NCI-H82 (cell line): ENCODE measurements at places on chromosomes 7 and 10.

DNA sequence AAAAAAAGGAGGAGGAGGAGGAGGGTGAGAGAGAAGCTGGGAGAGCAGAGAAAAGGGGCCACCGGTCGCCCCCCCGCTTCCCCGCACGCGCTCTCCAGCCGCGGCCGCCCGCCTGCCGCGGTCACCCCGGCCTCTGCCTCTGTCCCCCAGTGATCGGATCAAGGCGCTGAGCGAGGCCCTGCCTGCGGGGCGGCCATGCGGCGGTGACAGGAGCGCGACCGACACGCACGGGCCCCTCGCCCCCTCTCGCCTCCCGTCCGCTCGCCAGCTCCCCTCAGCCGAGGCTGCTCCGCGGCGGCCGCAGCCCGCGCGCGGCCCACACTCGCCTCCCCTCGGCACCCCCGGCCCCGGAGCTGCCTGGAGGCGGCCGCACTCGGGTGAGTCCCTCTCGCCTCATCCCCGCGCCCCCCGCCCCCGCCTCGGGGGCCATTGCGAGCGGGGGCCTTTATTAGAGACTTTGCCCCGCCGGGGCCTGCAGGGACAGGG lies at the start of gene GTF2I:
TSS of gene GTF2I (plus strand) at position 27 of the 486 bp plus-strand sequence. CDS start 31,411 bp downstream, outside the sequence.
- DNase-seq = no peak

DNA sequence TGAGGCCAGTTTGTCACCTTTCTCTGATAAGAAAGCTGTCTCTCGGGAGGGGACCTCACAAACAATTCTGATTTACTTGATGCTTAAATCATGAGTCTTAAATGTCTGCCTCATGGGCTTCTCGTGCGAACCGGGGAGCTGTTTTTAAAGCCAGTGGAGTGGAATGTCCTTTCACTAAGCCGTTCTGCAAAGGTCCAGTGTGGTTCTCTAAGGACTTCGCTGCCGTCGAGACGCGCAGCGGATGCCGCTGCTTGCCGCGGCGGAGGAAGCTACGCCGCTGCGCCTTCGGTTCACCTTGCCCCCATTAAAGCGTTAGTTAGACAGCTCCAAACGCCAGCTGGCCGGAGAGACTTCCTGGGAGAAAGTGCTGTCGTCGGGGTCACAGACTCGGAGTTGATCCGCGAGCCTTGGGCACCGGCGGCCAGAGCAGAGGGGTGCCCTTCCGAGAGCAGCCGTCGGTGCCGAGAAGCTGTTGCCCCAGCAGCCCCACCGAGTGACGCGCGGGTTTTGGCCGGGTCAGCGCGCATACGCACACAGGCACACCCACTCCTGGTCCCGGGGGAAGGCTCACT lies 1.3 kb upstream of the HMX3 start:
- peak; percentile 40 for DNase-seq

GRCh38 chr10:33252324-33252723 lies 82.1 kb downstream of the NRP1 start:
- DNase-seq = no peak

DNA sequence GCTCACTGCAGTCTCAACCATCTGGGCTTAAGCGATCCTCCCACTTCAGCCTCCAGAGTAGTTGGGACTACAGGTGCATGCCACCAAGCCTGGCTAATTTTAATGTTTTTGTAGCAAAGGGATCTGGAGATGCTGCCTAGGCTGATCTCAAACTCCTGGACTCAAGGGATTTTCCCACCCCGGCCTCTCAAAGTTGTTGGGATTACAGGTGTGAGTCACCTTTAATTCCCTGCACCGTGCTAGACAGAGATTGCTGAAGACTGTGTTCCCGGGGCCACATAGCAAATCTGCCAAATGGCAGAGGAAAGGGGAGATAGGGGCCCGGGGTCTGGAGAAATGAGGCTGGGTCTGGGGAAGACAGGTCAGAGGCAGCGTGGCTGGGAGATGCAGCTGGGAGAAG lies 20.6 kb upstream of the PSMG3 start:
- peak; percentile 80 for DNase-seq

- no peak for DNase-seq
Measured at GRCh38 chr7:108014747-108015682, 12.1 kb upstream of the LAMB1 start.

DNA sequence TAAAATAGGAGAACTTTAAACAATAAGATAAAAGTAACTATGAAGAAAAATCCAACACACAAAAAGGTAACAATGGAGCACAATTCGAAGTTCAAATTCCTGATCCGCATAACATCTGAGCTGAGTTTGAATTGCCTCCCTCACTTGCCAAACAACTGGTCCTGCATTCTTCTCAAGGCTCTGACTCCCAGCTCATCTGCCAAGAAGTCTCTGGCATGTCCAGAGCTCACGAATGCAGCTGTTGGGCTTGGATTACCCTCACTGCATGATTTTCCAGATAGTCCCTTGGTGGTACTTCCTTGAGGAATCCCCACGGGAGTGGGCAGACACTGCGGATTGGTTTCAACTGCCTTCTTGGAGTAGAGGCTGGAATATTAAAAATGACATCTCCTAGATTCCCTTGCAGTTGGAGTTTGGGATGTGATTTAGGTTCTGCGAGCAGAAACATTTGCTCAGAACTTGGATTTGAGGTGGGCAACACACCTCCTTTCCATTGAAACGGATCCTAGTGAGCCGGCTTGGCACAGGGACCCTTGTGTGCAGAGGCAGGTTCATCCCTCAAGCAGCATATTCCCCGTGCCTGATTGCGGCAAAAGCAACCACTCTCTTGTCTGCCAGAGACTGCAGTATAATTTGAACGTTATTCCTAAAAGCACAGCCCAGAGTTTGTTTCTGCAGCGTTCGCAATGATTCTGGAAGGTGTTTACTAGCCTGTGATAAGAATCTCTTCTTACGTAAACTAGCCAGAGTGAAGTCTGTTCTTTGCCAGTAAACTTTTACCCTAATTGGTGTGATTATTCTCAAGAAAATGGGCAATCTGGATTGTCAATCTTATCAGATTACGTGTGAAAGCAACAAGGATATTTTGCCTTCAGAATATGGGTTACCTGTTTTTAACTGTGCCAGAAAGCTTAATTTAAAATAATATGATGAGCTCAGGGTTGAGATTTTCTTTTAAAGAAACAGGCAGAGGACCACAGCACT lies 23.4 kb upstream of the PRKCQ start:
- DNase-seq = no peak

DNA sequence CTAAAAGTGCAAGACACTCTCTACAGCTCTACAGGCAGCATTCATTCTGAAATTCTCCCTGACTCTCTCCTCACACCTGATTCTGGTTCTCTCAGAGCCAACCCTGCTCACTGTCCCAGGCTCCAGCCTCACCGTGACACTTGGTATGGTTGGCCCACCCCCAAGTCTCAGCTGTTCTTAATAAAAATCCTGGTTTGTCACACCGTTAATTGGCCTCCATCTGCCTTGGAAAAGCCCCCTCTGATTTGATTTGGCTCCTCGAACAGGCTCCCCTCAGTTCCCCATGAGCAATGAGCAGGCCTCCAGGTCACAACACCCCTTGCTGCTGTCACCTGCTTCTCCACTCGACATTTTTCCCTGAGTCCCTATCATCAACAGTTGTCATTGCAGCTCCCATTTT lies 507.3 kb upstream of the AUTS2 start:
- peak; percentile 5 for DNase-seq

GRCh38 chr10:70688828-70689227 lies 16.5 kb downstream of the ADAMTS14 start:
- DNase-seq = no peak

- peak; percentile 21 for DNase-seq
Measured at GRCh38 chr10:77390481-77390891, 247.1 kb downstream of the KCNMA1 start.

DNA sequence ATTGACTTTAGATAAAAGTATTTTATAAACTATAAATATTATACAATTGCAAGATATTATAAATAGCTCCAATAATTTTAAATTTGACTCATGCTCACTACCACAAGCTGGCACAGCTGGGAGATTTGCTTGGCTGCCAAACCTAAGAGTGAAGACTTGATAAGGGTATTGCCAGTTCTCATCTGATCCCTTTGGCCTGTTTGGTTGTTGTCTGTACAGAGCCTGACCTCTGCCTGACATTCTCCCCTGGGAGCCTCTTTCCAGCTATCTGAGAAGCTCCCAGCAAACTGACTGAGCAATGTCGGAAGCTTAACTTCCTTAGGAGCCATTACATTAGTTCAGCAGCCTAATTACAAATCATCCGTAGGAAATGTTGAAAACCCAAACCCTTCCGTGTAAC lies 10.2 kb upstream of the LMOD2 start:
- DNase-seq = peak; percentile 56

- DNase-seq = no peak
Measured at GRCh38 chr10:78263521-78263988, 229.9 kb downstream of the RPS24 start.

- no peak for DNase-seq
Measured at GRCh38 chr7:132805766-132806165, 229.5 kb upstream of the PLXNA4 start.

DNA sequence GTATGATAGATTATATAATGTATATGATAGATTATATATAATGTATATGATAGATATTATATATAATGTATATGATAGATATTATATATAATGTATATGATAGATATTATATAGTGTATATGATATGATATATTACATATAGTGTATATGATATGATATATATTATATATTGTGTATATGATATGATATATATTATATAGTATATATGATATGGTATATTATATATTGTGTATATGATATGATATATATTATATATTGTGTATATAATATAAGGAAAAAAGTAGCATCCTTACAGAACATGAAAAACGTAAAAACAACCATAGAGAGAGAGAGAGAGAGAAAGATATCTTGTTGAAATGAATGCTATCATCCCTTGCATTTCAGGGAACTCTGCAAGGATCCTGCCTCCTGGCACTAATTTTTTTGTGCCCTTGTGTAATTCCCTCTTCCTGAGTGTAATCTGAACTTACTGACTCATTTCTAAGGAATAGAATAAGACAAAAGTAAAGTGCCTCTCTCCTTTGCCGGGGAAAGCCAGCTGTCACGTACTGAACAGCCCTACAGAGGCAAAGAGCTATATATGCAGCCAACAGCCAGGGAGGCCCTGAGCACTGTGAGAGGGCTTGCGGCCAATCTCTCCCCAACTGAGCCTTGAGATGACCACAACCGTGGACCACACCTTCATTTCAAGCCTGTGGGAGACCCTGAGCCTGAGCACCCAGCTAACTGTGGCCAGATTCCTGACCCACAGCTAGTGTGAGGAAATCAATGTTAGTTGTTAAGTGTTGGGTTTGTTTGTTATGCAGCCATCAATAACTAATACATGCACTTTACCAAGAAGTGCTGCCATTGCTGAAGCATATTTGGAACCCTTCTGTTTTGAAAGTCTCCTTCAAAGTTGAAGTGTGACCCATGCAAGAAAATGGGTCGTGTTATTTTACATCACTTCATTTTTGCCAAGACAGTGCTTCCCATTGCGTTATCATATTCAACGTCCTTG lies 61.1 kb upstream of the EZH2 start:
- DNase-seq = no peak

DNA sequence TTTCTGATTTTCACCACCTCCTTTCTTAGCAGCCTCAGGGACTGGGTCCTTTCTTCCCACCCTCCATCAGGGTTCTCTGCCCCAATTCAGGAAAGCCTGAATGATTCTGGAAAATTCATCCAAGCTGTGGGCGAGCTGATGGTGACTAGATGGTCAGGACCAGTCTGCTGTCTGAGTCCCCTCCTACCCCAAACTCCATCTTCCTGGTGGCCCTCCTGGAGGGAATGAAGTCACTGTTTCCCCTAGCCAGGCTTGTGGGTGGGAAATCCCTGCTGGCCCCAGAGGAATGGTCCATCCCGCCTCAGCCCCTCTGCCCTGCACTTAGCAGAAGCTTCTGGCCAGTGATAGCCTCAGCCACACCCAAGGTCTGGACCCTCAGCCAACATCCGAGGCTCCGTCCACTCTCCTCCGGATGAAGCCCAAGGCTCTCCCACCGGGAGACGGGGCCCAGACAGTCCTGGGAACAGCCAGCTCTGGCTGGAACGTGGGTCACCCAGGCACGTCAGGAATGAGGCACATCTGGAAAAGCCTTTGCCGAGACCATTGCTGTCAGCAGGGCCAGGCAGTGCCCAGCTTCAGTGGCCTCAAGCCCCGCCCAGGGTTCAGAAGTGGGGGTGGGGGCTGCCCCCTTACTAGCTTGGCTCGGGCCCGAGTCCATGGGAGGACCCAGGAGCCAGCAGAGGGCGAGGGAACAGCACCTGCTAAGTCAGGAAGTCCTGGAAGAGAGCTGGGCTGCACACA lies 4.0 kb upstream of the AQP1 start:
- DNase-seq = no peak

DNA sequence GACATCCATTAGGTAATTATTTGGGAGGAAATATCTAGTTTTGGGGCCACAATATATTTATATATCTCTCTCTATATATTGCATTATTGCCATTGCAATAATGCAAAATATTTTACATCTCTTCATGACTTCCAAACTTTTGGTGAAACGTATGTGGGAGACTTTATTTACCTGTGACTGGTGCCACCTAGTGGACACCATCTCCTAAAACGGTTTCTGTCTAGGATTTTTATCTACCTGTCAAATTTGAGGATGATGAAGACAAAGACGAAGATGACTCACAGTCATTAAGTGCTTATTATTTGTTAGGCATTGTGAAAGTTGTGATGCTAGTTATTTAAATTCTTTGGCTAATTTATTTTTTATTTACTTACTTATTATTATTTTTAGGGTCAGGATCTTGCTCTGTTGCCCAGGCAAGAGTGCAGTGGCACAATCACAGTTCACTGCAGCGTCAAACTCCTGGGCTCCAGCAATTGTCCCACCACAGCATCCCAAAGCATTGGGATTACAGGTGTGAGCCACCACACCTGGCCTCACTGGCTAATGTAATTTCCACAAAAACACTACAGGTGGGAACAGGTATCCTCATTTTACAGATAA lies 18.7 kb upstream of the CBLL1 start:
- DNase-seq = peak; percentile 73

- peak; percentile 55 for DNase-seq
Measured at GRCh38 chr7:105399043-105399725, 10.5 kb upstream of the SRPK2 start.

- no peak for DNase-seq
Measured at GRCh38 chr10:29783201-29783947, 148.6 kb upstream of the SVIL start.

DNA sequence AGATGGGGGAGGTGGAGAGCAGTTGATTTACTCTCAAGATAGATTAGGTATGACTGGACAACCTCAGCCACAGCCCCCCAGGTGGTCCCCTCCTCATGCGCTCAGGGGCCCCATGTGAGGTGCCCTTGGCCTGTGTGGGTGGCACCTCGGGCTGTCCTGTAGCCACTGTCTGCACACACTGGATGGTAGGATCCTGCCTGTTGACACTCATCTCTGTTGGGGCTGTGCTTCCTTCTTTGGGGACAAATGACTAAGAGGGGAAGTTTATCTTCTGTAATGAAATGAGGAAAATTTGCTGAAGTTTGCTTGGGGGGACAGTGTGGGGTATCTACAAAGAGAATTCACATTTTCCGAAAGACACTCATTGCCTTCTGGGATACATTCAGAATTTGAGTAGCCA lies 53.6 kb upstream of the ANTXRL start:
- no peak for DNase-seq
